ENCODE measurements at places on chromosomes 5 and 9. TPM values are rescaled to one million over a fixed set of nuclear protein-coding genes. Genes with fewer than 3 reads are reported as not detected.
A peak's percentile ranks its signal among the peaks of the same experiment; 100 is the strongest.

SYNPO gene
- total RNA-seq = 584 TPM

CCL28 gene
- 1.6 TPM for total RNA-seq

GRCh38 chr9:19922476-19923118 lies 133.8 kb upstream of the SLC24A2 start:
- DNase-seq = no peak

DNA sequence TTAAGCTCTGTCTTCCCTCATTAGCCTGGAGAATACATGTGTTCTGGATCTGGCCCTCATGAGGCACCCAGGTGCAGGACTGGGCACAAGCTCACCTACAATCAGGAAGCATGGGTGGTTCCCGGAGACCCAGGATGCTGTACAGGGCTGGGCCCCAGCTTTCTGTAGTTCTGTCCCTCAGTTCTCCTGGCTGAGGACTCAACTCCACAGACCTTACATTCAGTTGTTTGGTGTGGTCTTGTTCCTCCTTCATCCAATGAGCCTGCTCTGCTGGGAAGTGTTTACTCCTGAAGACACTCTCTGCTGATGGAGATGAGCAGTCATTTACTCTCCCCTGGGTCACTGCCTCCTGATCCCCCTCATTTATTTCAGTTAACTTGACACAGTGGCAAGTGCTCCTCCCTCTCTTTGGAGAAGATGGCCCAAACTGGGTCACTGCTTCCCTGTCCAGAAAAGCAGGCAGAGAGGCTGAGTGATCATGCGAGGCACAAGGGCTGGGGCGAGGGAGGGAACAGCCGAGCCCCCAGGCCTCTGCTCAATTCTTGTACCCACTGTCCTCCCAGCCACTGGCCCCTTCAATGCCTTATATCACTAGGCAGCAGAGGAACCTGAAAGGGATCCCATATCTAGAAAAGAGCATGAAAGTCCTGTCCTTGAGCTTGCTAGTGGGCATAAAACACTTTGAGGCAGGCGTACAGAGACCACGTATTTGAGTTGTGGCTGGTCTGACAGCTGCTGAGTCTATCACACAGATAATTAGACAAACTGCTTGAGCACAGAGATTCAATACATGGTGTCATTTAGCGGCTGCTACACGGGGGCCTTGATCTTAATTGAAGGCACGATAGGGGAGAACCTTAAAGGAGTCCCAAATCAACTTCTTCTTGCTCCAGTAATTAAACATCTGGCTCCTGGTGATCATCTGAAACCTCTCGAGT lies 221.7 kb downstream of the FSTL4 start:
- DNase-seq = no peak

DNA sequence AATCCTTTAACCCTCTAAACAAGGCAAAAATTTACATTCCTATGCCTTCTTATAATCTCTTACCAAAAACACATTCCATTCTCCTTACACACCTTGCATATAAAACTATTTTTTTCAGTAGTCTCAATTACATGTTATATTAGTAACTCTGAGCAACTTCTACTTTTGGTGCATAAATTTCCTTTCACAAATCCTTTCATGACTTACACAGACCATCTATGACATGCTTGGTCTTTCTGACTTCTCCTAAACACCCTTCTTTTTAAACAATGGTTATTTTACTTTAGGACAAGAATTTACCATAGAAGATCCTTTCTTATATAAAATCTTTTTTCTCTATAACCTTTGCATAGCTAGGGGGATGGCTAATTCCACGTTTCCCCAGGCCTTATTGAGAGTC lies 208.0 kb upstream of the ARRDC3 start:
- no peak for DNase-seq

GRCh38 chr5:117645400-117645799 lies 1070.8 kb upstream of the SEMA6A start:
- DNase-seq = no peak

GRCh38 chr5:43075319-43076293 lies 35.5 kb upstream of the ANXA2R start:
- DNase-seq = peak; percentile 62

DNA sequence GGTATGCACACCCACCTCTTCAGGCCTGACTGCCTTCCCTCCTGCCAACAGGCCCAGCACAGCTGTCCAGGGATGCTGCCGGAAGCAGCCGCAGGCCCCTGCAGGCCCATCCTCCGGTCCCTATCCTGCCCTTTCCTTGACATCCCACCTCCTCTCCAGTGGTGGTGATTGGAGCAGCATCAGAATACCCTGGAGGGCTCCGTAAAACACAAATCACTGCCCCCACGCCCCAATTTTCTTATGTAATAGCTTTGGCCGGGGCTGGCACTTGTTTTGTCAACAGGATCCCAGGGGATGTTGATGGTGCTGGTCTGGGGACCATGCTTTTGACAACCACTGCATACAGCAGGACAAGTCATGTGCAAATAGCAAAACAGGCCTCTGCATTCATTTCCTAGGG lies 274.5 kb downstream of the GADD45G start:
- no peak for DNase-seq

DNA sequence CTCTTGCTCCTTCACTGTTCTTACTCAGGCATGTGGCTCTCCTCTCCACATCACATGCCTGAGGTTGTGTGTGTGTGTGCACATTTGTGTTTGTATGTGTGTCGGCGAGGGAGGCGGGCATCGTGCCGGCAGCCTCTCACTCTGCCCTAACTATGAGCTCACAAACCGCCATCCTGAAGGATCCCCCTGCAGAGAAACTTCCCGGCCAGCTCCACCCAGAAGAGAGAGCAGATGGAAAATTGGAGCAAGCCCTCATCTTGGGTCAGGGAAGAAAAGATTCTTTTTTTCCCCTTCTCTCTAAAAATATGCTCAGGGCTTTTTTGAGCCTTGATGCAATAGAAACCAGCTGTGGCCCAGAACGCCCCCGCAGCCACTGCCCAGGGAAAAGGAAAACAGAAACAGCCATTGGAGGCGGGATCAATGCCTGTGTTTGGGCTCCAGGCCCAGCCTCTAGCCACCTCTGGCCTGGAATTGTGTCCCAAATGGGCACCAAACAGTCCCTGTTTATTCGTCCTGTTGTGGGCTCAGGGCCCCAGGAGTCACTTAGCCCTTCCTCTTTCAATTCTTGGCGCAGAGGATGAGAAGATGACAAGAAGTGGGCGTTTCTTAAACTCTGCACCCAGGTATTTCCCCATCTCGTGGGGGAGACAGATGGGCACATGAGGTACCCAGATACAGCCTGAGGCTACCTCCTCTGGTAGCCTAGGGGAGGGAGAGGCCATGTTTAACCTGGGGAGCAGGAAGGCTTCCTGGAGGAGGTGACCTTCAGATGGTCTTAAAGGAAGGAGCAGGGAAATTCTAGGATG lies 151.5 kb downstream of the RGS3 start:
- peak; percentile 66 for DNase-seq

Data from heart left ventricle (tissue), 16 donors.